Right atrium auricular region (tissue), 2 donors: ENCODE measurements at places on chromosomes 11 and 22. TPM values are rescaled to one million over a fixed set of nuclear protein-coding genes. Genes with fewer than 3 reads are reported as not detected.

KRTAP5-2 gene
- total RNA-seq: not detected

ALDH3B1 gene
- 10.5 TPM for total RNA-seq

MCAM gene
- total RNA-seq: 509 TPM

LMNTD2 gene
- total RNA-seq: 0.86 TPM

NAALAD2 gene
- 6.0 TPM for total RNA-seq

MS4A7 gene
- 27.7 TPM for total RNA-seq

NLRP14 gene
- not detected for total RNA-seq

ROM1 gene
- 3.2 TPM for total RNA-seq

CNTN5 gene
- not detected for total RNA-seq

GRCh38 chr11:10695833-10696232, 2.3 kb upstream of the IRAG1 start:
- no peak for DNase-seq

- no peak for DNase-seq
These were observed 58.8 kb downstream of the ENDOD1 start for GRCh38 chr11:95148406-95148805.

- no peak for DNase-seq
These were observed 6.8 kb upstream of the CHKA start for GRCh38 chr11:68127714-68128681.

DNA sequence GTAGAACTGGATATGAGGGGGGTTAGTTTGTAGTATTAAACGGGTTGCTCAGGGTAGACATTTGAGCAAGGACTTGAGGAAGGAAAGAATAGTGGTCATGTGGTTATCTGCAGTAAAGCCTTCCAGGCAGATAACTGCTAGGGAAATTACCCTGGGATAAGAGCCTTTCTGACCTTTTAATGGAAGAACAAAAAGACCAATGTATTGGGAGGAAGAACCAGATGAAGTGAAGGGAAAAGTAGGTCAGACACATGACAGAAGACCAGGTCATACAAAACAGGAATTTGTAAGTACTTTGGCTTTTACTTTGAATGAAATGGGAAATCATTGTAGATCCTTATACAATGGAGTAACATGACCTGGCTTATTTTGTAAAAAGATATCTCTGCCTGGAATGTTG, 241.9 kb upstream of the CTSC start:
- DNase-seq: no peak

GRCh38 chr11:61414547-61414946, 15.2 kb downstream of the CPSF7 start:
- no peak for DNase-seq

DNA sequence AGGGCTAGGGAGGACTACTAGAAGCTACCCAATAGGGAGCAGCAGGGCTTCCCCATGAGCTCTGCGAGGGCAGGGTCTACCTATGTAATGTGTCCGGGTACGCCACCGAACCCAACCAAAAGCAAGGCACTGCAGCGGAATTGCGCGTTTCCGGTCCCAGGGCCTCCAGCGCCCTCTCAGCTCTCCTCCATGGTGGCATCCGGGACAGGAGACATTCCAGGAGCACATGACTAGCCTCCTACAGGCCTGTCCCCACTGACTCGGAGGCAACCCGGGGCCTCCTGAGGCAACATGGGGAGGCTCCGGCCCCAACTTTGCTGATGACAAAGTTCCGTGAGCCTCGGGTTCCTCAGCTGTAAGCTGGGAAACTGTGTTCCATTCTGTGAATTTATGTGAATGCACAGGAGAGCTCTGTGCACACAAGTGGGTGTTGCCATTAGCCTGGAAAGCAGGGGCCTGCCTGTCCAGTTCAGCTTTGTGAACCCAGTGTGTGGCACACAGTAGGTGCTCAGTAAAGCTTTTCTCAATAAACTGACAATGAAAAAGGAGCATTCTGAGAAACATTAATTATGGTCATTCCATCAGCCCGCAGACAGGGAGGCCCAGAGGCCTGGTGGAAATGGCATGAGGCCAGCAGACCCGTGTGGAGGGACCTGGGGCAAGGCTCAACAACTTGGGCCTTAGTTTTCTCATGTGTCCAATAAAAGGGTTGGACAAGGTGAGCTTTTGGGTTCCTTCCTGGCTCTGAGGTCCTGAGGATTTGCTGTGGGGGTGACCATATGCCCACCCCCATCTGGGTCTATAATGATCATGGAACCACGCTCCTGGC, 50.3 kb downstream of the CHRDL2 start:
- peak; percentile 55 for DNase-seq

DNA sequence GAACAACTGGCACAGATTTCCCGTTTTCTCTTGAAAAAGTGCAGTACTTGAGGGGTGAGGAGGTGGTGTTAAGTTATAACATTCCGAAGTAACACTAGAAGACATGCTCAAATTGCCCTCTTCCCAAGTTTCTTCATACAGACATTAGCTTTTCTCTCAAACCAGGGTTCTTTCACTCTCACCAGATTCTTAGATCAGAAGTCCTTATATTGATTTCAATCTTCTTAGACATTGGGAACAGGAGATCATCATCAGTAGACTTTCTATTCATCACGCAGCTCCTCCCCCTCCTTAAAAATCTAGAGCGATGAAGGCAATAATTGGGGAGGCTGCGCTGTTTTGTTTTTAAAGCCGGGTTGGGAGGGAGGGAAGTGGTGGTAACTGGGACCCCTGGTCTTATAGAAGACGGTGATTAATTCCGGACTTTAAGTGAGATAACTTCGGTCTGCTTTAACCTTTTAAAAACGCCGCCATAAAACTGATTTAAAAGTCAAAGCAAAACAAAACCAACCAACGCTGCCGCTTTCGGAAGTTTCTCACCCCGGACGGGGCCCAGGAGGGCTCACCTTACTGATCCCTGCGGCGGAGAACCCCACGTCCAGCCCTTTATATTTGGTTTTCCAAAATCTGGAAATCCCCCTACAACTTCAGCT, 665 bp downstream of the USP28 start:
- DNase-seq: no peak

GRCh38 chr11:35318977-35319925, 100.1 kb downstream of the SLC1A2 start:
- no peak for DNase-seq

GRCh38 chr11:1222491-1223345, at the start of gene MUC5B:
MUC5B (plus strand) TSS chr11:1223066; CDS start chr11:1223124, 58 bp downstream.
- no peak for DNase-seq

DNA sequence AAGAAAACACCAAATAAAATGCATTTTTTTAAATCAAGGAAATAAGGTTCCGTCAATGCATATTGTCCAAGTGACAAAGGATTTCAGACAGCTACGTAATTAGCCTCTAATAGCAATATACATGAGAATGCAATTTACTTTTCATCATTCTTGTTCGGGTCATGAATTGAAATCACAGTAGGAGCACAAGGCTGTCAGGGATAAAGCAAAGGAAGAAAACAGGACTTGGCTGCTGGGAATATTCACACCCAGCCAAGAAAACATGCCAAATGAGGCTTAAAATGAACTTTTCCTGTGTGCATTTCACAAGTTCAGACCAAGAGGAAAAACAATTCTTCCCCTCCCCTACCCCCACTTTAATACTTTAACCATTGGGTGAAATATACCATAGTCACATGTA, 188.6 kb downstream of the CWF19L2 start:
- no peak for DNase-seq

GRCh38 chr11:133982876-133983275, 26.1 kb upstream of the IGSF9B start:
- DNase-seq: no peak

GRCh38 chr11:128187835-128188234, 399.5 kb downstream of the ETS1 start:
- DNase-seq: no peak

GRCh38 chr22:20319745-20320658, at the start of gene DGCR6L:
DGCR6L (minus strand) TSS chr22:20320060; CDS start chr22:20319988, 72 bp downstream.
- peak; percentile 95 for DNase-seq

DNA sequence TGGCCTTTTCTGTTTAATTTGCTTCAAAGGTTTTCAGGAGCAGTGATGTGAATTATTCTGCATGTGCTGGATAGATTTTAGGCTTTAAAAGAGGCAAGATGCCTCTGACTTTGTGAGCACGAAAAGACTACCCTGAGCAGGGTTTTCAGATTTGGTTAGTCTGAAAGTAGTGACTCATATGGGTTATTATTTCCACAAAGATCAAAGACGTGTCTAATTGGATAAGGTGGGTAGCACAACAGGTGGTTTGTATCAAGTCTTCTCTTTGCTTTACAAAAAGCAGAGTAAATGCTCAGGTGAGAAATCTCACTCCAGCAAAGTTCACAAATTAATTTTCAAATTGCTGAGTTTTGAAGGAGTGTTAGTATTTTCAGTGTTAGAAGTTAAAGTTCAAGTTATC, 37.6 kb upstream of the DBX1 start:
- no peak for DNase-seq
